Heart right ventricle (tissue), 16 donors: ENCODE measurements at places on chromosomes 11 and 22. TPM values are rescaled to one million over a fixed set of nuclear protein-coding genes. Genes with fewer than 3 reads are reported as not detected.

The ANO5 gene
- 66.5 TPM for total RNA-seq

The TTLL12 gene
- total RNA-seq = 13.0 TPM

The PLEKHB1 gene
- total RNA-seq = 30.8 TPM

GRCh38 chr22:33796494-33796893 lies 123.8 kb downstream of the LARGE1 start:
- no peak for DNase-seq
- H3K27ac ChIP-seq = no peak overlapping the region
- no peaks in the 10 kb centered on the region for H3K27me3 ChIP-seq
- H3K4me1 ChIP-seq = peaks cover 27% of the 10 kb centered on the region
- no peak overlapping the region for H3K4me3 ChIP-seq

GRCh38 chr11:23502826-23503225 lies 642.6 kb upstream of the CCDC179 start:
- no peak overlapping the region for H3K27ac ChIP-seq
- no peaks in the 10 kb centered on the region for H3K27me3 ChIP-seq
- no peak overlapping the region for H3K4me3 ChIP-seq
- no peaks in the 10 kb centered on the region for H3K4me1 ChIP-seq

- H3K4me1 ChIP-seq = peaks cover 5% of the 10 kb centered on the region
- H3K36me3 ChIP-seq = no peaks in the 10 kb centered on the region
- no peak overlapping the region for H3K4me3 ChIP-seq
Observed at GRCh38 chr22:23037429-23038333, 32.6 kb upstream of the GNAZ start.

DNA sequence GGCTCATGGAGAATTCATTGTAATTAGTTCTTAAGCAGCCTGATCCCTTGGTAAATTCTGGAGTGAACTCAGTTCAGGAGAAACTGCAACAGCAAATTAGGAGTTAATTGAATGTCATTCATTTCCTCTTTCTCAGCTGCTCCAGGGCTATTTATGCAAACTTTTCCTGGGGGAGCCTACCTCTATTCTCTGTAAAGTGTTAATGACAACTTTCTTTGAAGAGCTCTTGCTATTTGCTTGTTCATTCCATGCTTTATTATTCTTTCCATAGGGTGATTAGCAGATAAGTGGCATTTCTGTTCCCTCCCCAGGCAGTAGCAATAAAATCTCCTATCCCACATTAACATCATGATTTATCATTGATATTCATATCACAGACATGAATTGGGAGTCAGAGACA lies 267.6 kb upstream of the DDI1 start:
- no peak for DNase-seq
- no peaks in the 10 kb centered on the region for H3K4me1 ChIP-seq
- no peak overlapping the region for H3K27ac ChIP-seq

DNA sequence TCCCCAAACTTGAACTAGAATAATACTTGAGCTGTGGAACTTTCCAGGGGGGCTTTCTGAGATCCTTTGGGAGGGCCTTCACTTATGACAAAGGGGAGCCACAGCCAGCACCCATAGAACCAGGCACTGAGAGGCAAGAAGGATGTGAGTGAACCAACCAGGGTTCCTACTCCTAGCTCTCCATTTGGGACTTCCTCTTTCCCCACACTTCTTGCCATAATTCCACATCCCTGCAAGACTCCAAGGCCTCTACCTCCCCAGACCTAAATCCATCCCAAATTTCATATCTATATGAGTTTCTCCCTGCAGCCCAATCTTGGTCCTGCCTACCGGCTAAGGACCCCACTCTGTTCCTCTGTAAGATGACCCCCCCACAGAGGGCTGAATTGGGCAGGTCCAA lies 31.5 kb downstream of the NRXN2 start:
- no peaks in the 10 kb centered on the region for H3K27me3 ChIP-seq
- no peak for DNase-seq
- H3K4me1 ChIP-seq = peaks cover 22% of the 10 kb centered on the region
- H3K36me3 ChIP-seq = no peaks in the 10 kb centered on the region
- H3K4me3 ChIP-seq = no peak overlapping the region

DNA sequence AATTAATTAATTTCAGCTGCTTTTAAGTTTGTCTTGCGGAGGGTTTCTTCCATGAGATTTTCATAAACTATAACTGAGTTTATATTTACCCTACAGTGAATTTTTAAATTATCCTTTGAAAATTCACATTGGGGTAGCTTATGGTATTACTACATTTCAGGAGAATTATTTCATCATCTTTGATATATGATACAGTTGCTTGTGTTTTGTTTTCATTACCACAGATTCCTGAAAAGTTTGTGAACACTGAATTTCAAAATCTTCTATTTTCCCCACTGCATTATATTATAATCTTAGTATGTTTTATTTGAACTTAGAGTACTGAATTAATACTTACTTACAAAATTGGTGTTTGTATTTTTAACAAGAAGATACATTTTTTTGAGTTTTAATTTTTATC lies 24.4 kb downstream of the METTL15 start:
- no peaks in the 10 kb centered on the region for H3K4me1 ChIP-seq
- H3K36me3 ChIP-seq = peaks cover 7% of the 10 kb centered on the region
- no peak for DNase-seq

DNA sequence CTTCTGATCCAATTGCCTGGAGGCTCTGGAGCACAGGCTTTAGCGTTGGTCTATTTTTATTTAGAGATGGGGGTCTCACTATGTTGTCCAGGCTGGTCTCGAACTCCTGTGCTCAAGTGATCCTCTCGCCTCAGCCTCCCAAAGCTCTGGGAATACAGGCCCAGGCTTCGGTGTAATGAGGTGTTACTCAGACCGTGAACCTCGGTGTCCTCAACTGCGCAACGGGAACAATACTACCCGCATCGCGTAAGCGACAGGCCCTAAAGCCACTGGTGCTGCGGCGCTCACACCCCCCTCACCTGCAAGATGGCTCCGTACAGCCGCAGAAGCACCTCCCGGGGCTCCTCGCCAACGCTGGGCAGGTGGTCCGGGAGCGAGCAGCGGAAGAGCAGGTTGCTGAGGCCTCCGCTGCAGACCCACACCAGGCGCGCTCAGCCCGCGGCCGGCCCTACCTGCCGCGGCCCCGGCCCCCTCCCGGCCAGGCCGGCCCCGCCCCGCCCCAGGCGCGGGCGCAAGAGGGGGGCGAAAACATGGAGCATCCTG lies 628 bp downstream of the CHKB start:
- no peak for DNase-seq
- H3K27me3 ChIP-seq = no peaks in the 10 kb centered on the region
- peak overlapping the region; percentile 84 for H3K4me3 ChIP-seq
- H3K27ac ChIP-seq = peak overlapping the region; percentile 96
- H3K4me1 ChIP-seq = peaks cover 43% of the 10 kb centered on the region
- H3K36me3 ChIP-seq = no peaks in the 10 kb centered on the region

DNA sequence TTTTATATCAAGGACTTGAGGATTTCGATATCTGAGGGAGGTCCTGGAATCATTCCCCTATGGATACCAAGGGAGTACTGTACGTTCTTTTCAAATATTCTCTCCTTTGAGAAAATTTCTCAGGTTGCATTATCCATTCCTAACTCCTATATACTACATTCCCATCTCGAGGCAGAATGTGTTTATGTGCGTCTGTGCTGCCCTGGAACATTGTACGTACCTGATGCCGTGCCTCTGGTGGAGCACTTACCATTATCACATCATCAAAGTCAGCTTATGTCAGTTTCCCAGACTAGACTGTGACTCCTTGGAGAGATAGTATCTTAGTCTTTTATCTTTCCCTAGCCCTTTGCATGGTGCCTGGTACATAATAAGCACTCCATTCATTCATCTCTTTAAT lies 21.7 kb downstream of the UBASH3B start:
- H3K4me1 ChIP-seq = peaks cover 18% of the 10 kb centered on the region
- no peak overlapping the region for H3K4me3 ChIP-seq
- no peaks in the 10 kb centered on the region for H3K36me3 ChIP-seq
- H3K27me3 ChIP-seq = no peaks in the 10 kb centered on the region

DNA sequence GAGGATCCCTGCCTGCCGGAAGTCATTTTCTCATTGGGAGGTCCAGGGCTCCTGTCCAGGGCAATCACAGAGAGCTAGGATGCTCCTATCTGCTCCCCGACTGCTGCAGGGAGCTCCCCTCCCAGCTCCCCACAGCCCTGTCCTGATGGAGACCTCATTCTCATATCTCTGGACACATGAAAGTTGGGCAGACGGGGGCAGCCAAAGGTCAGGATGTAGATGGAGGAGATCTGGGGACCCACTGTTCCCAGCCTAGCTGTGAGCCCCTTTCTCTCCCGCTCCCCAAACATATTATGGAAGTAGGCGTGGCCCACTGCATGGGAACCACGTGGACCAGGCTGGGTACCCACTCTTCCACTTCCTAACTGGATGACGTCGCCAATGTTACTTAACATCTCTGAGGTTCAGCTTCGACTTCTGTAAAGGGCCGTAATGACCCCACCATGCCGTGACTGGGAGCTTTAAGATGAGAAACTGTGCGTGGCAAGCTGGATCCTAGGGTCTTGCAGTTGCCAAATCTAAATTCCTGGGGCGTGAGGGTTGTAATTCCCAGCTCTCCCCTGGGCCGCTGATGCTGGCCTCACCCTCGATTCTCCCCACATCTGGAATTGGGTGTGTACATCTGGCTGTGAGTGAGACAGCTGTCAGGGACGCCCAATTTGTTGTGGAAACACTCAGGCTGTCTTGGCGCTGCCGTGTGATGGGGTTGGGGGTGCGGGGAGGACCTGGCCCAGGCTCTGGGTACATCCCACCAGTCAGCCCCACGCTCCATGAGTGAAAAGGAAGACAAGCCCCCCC lies 1.8 kb downstream of the CDC42EP2 start:
- H3K27ac ChIP-seq = peak overlapping the region; percentile 96
- DNase-seq = peak; percentile 47
- H3K36me3 ChIP-seq = peaks cover 4% of the 10 kb centered on the region

DNA sequence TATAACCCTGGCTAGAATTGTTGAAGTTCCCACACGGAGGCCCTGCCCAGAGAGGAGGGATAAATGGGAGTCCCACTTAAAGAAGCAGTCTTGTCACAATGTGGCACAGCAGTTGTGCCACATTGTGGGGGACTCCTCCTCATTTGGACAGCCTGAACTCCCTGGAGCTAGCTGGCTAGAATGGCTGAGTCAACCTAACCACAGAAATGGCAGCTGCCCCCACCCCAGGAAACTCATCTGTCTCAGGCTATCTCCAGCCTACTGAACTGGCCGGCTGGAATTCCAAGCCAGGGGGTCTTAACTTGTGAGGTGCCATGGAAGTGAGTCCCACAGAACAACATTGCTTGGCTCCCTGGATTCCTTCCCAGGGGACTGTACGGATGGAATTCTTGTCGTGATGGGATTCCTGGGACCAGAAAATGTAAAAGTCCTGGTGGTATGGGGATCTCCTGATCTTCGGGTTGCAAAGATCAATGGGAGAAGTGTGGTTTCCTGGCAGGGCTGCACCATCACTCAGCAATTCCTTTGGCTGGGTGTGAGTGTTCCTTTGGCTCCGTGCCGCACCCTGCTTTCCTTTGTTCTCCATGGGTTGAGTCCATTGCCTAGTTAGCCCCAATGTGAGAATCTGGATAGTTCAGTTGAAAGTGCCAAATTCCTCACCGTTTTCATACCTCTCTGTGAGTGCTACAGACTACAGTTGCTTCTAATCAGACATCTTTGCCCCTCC lies 791.2 kb upstream of the FAT3 start:
- H3K27me3 ChIP-seq = no peaks in the 10 kb centered on the region
- H3K4me1 ChIP-seq = no peaks in the 10 kb centered on the region
- no peak overlapping the region for H3K27ac ChIP-seq
- DNase-seq = no peak

- H3K27me3 ChIP-seq = peaks cover 43% of the 10 kb centered on the region
- H3K4me1 ChIP-seq = no peaks in the 10 kb centered on the region
- no peak overlapping the region for H3K27ac ChIP-seq
- no peaks in the 10 kb centered on the region for H3K36me3 ChIP-seq
- no peak overlapping the region for H3K4me3 ChIP-seq
- DNase-seq = no peak
Observed at GRCh38 chr11:69883292-69884255, 64.4 kb upstream of the FGF3 start.

DNA sequence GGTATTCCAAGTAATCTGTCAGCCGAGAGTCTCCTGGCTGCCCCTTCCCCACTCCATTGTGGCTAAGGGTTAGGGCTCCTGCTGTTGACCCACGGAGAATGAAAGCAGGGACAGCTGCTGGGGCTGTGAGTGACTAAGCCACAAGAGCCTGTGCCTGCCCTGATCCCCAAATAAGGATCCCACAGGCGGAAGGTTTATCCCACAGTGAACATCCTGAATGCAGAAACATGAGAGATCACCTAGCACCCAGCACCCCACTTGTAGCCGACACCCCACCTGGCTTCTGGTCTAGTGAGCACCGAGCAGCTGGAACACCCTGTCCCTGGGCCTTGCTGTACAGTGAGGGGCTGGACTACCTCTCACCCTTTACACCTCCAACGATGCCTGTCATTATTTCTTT lies 117.7 kb upstream of the LMO1 start:
- no peak overlapping the region for H3K27ac ChIP-seq
- H3K36me3 ChIP-seq = no peaks in the 10 kb centered on the region
- no peaks in the 10 kb centered on the region for H3K4me1 ChIP-seq
- no peak overlapping the region for H3K4me3 ChIP-seq
- no peak for DNase-seq
- H3K27me3 ChIP-seq = no peaks in the 10 kb centered on the region

- peaks cover 42% of the 10 kb centered on the region for H3K4me1 ChIP-seq
- no peak for DNase-seq
- peak overlapping the region; percentile 25 for H3K27ac ChIP-seq
- H3K4me3 ChIP-seq = no peak overlapping the region
Observed at GRCh38 chr22:25113316-25113721, 86.3 kb upstream of the CRYBB3 start.
